ENCODE measurements at places on chromosomes 3 and 15.

GRCh38 chr3:36741285-36741684 lies 23.1 kb downstream of the DCLK3 start:
- no peak for DNase-seq

GRCh38 chr15:73758461-73758860 lies 5.3 kb upstream of the INSYN1 start:
- no peak for DNase-seq

GRCh38 chr15:65089206-65089824 lies 12.8 kb downstream of the KBTBD13 start:
- no peak for DNase-seq

DNA sequence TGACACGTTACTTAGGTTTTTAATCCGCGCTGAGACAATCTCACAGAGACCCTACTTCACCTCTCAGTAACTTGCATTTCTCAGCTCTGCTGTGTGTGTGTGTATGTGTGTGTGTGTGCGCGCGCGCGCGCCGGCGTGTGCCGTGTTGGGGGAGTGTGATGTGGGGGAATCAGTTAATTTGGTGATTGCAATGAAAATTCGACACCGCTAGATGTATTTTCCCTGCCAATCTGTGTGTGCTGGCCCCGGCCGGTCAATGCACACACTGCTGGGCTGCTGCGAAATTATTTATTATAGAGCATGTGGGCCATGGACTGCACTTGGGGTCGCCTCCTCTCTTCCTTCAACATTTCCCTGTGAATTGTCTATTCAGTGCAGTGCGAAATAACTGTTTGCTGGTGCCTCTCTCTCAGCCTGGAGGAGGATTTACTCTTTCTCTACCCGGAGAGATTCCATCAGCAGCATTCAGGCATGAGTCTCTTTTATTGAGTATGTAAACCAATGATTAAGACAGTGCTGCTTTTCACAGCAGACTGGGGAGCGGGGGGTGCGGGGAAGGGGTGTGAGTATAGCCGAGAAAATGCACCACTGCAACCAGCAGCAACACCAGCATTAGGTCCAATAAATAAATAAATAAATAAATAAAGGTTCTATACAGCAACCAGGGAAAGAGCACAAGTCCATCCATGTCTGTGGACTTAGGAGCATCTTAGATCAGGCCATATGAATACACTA lies 2.9 kb downstream of the CADM2 start:
- DNase-seq: no peak

DNA sequence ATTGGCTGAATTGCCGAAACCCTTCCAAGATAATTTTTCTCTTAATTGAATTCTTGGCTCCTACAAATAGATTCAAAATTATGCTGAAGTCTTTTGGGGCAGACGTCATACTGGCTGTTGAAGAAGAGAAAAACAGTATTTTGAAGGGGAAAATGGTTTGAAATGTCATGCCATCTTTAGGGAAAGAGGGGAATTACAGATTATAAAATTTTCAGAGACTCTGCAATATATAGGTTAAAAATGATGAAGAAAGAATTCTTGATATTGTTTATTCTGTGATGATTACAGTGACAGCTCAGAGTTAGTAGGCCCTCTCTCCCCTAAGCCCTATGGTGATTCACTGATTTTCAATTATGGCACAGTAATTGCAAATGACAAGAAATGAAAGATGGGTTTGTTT lies 86.1 kb downstream of the CGNL1 start:
- no peak for DNase-seq

- DNase-seq: no peak
Measured at GRCh38 chr3:52962160-52962559, 64.8 kb upstream of the STIMATE start.

All from DMS79 treated with DMSO at 0.1 percent for 48 hours (cell line).